ENCODE measurements at places on chromosomes 4 and X.

- no peak for DNase-seq
Observed at GRCh38 chrX:29940750-29941149, 274.6 kb upstream of the MAGEB2 start.

DNA sequence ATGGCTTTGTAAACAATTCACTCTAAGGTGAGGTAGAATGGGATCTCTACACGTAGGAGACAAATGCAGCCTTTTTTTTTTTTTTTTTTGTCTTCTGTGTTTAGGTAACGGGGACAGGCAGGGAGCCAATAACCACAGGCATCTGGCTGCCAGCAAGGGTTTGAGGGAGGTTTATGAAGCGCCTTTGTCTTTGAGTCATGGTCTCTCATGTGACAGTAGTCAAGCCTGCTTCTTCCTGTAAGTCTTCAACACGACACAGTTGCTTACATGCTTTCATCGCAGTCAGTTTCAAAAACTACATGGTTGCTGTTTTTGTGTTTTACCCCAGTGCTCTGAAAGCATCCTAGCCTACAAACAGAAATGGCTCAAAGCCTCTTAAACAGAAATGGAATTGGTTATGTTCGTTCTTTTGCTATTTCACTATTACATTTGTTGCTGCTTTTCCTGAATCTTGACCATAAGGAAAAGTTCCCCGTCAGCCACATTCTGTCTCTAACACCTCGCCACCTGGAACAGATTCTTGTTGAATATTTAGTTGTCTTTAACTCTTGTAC is 127.8 kb upstream of the METTL14 start:
- peak; percentile 8 for DNase-seq

- DNase-seq, result no peak
Observed at GRCh38 chr4:80461412-80461811, 125.9 kb downstream of the CFAP299 start.

DNA sequence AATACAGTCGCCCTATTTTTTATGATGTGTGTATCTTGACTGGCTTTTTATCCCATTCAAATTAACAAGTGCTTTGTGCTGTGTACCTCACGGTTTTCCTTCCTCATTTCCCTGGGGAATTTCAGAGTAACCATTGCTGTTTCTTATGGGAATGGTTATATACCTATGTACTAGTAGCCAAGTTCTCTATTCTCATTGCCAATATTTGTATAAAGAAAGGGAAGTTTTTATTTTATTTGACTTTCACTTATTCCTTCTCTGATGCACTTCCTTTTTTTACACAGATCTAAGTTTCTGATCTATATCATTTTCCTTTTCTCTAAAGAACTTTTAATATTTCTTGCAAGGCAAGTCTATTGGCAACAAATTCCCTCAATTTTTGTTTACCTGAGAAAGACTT is 181.3 kb downstream of the SOWAHB start:
- DNase-seq, result no peak

DNA sequence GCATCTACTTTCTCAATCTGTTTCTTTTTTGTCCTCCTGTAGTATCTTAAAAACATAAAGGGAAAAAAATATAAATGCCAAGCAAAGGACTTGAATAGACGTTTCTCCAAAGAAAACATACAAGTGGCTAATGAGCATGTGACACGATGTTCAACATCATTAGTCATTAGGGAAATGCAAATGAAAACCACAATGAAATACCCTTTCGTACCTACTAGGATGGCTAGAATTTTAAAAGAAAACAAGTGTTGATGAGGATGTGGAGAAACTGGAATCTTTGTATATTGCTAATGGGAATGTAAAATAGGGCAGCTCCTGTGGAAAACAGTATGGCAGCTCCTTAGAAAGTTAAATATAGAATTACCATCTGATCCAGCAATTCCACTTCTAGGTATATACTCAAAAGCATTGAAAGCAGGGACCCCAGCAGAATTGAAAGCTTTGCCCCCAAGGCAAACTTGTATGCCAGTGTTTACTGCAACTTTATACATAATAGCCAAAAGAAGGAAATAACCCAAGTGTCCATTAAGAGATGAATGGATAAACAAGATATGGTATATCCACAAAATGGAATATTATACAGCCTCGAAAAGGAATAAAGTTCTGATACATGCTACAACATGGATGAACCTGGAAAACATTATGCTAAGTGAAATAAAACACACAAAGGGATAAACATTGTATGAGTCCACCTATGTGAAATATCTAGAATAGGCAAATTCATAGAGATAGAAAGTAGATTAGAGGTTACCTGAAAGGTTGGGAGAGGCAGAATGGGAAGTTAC is 138.3 kb downstream of the SH3KBP1 start:
- DNase-seq, result no peak

DNA sequence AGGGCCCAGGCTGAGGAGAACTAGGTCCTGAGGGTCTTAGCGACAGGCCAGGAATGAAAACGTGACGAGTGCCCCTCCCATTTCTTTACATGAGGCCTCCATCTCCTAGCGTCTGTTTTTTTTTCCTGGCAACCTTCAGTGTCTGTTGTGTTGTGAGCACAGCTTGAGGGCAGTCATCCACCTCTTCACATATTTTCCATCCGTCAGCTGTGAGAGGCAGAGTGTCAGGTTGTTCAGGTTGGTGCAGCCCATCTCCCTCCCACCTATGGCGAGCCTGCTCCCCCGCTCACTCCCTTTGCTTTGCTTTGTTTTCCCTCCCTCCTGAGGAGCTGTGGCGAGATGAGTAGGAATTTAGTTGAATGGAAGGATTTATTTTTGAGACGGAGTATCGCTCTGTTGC is 51.7 kb upstream of the CHRNA9 start:
- DNase-seq, result no peak

DNA sequence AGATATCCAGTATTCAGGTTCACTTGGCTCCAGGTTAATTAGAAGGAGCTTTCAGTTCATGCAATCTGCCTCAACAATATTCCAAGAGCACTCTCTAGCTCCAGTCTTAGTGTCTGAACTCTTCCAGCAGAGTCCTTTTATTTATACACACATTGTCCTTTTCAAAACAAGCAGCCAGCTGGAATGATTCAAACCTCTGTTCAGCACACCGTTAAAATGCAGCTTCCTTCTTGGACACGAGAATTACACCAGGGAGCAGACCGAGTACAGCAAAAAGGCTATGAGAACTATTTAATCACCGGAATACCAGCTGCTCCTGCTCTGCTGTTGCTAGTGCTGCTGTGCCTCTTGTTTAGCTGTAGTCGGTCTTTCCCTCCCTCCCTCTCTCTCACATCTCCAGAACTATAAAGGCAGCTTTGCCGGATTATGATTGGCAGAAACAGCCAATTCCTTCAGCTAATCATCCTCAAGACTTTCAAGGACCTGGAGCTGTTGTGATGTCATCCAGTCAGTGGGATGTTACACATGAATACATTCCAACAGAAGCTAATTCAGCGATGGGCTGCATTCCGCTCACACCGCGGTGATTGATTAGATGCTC is at the start of gene NDST4:
TSS of gene NDST4 (minus strand) at position 115 of the 601 bp plus-strand sequence. CDS start 36,584 bp downstream, outside the sequence.
- DNase-seq, result peak; percentile 93

DNA sequence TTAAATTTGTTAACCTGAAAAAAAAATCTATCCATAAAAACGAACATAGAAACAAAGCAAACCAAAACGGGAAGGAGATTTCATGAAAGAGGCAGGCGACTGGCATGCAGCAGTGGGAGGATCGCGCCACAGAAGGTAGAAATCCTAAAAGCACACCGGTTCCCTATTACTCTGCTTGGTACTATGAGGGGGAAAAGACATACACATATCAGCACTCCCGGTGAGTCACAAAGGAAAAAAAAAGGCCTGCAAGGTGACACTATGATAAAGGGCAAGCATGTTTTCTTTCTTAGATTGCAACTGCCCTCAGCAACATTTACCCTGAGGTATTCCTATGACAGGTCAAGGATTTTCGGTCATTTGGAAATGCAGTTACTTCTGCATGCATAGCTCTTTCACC is 60.6 kb upstream of the NAP1L5 start:
- peak; percentile 40 for DNase-seq

DNA sequence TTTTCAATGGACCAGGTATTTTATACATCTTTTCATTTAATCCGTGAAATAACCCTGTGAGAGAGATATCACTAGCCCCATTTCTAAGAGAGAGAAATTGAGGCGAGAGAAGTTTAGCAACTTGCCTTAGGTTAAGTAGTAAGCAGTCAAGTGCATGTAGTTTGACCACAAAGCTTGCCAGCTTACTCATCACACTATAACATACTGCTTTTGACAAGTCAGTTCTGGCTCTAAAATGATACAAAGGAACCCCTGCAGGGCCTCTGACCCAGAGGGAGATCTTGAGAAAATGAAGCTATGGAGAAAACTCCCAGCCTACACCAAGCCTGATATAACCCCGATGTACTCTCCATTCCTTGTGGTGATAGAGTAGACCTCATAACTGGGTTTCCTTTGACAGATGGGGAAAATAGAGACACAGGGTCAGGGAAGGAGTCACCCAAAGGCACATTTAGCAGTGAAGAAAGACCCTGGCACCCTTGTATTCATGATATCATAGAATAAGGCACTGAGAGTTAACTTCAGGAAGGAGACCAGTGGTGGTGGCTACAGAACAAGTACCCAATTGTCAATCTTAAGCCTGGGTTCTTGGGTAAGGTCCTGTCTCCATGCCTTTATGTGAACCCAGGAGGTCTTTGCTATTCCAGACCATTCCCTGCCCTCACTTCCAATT is 60.2 kb upstream of the MSN start:
- DNase-seq, result no peak

DNA sequence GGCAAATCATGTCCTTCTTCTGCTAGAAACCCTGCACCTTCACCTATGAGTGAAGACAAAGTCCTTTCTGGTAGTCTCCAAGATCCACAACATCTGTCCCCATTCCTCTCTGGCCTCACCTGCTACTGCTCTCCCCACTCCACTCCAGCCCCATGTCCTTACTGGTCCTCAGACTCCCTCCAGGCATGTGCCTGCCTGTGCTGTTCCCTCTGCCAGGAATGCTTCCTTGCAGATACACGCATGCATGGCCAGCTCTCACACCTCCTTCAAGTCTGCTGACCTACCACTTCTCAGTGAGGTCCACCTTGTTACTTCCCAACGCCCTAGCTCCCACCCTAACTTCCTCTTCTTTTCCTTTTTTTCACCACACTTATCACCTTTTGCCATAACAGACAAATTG is 18.1 kb downstream of the HMGB2 start:
- DNase-seq, result no peak

- DNase-seq, result no peak
Observed at GRCh38 chr4:170270628-170271027, 180.9 kb upstream of the AADAT start.

DNA sequence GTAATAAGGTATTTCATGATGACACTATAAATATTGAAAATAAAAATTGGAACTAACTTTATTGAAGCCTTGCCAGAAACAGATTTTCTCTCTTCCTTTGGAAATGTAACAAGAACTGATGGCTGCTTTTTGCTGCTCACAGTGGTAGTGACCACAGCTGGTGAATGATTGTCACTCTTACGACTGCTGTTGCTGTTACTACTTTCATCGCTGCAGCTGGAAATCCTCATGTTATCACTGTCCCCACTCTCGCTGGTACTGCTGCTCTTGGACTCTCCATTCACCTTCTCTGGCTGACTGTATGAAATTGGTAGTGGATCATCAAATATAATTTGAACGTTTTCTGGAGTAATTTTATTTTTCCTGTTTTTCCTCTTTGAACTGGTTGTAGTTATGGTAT is 28.5 kb upstream of the COX18 start:
- no peak for DNase-seq

DNA sequence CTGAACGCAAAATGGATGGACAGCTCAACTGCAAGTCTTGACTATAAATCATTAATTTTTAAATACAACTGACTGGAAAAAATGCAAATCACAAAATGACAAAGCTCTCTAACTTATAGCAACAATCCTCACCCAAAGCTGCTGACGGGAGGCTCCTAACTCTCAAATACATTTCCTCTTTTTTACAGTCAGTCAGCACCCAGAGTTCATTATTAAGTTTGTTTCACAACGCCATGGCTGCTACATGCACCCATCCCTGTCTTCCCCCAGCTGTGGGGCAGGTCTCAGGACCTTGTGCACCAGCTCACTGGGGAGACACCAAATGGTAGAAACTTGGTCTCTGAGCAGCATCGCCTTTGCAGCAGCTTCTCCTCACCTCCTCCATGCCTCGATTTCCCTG is 97.6 kb downstream of the SLC34A2 start:
- no peak for DNase-seq

DNA sequence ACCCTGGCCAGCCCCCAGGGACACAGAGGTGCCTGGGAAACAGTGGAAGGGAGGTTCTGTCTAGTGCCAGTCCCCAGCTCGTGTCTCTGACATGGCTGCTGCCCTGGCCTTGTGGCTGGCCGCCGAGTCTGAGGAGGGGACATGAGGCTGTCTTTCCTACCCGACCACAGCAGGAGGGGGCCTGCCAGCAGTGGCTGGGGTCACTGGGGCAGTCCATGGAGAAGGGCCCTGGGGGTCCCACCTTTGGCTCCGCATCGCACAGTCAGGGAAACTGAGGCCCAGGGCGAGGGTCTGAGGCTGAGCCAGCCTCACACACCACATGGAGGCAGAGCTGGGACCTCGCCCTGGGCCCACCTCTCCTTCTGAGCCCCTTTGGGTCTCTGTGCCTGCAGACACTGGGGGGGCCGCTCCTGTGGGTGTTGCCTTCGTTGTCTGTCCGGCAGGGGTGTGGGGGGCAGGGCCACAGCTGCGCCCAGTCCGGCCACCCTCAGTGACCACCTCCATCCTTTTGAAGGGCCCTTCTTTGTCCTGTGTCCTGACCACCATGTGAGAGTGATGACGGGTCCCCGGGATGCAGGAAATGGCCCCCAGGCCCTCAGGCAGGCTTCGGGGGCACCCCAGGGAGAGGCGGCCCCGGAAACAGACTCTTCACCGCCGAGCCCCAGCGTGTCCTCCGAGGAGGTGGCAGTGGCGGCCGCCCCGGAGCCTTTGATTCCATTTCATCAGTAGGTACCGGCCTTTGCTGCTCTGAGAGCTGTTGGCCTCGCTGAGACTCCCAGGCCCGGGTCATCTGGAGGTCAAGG is 17.6 kb downstream of the SH3TC1 start:
- no peak for DNase-seq

DNA sequence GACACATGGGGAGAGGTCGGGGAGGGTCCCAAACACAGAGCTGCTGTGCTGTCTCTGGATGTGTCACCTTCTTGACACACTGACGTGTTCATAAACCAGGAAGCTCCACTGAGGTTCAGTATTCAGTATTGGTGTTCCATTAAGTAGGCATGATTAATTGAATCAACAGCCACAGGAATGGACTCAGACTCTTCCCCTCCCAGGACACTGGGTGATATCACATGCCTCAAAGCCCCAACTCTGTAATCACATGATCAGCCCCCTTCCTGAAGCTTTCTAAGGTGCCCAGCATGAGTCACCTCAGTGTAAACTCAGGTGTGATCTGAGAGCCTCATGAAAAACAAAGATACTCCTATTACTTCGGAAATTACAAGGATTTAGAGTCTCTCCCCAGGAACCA is 21.1 kb upstream of the HNRNPD start:
- no peak for DNase-seq

DNA sequence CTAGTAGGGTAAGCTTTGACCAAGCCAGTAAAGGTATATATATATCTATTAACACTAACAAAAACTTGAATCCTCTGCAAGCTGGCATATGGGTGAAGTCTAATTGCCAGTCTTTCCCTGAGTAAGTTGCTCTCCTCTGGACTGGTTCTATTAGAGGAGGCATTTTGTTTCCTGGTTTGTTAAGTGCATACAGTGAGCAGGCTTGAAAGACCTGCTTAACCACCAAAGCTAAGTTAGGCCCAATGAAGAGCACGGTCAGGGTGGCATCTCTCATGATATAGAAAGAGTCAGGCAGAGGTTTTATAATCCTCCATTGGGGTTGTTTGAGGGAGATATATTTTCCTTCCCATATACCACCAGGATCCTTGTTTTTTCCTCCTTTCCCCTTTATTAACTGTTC is 9.6 kb upstream of the AREG start:
- no peak for DNase-seq
